ENCODE measurements at places on chromosomes 2 and 18.
A peak's percentile ranks its signal among the peaks of the same experiment; 100 is the strongest.

- DNase-seq: peak; percentile 81
Observed at GRCh38 chr2:68423966-68424650, 43.0 kb downstream of the FBXO48 start.

DNA sequence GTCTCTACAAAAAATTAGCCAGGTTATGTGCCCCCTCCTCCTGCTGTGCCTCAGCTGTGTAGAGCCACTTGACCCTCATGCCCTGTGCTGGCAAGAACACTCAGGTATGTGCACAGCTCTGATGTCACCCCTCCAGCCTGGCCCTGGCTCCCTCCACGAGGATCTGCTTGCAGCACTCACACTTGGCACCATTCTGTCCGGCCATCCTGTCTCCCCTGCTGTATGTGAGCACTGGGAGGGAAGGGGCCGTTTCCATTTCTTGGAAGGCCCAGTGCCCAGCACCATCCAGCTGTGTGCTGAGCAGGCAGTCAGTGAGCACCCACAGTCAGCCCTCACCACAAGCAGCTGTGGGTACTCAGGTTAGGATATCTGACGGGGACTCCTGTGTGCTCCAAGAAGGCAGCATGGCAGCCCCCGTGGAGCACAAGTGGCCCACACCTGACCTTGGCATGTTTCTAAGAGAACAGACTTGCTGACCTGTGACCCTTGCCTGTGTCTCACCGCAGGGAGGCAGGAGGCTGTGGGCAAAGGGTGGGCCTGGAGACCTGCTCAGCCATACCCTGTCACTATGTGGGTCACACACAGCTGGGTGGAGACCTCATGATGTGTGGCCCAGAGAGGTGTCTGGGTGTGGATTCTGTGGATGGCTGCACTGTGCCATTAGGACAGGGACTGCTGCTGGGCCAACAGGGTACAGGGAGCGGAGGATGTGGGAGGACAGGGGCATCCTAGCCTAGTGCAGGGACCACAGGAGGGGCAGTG, 31.5 kb downstream of the USP34 start:
- DNase-seq: no peak

GRCh38 chr2:240369801-240370585, 65.5 kb upstream of the GPC1 start:
- no peak for DNase-seq

DNA sequence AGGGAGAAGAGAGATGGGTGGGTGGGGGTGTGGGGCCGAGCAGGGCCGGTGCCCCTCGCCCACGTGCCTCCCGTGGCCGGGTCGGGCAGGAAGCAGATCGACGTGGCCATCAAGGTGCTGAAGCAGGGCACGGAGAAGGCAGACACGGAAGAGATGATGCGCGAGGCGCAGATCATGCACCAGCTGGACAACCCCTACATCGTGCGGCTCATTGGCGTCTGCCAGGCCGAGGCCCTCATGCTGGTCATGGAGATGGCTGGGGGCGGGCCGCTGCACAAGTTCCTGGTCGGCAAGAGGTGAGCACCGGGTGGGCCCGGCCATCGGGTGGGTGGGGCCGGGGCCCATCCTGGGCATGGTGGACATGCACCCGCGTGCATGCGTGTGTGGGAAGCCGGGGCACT, 21.8 kb downstream of the ZAP70 start:
- no peak for DNase-seq

- DNase-seq: no peak
Observed at GRCh38 chr18:25927830-25928229, 162.6 kb downstream of the SS18 start.

- DNase-seq: no peak
Observed at GRCh38 chr2:96870626-96871255, 861 bp upstream of the SEMA4C start.

GRCh38 chr18:22933966-22934423, 867 bp downstream of the RBBP8 start:
- no peak for DNase-seq

GRCh38 chr2:222413295-222413911, 10.9 kb upstream of the SGPP2 start:
- DNase-seq: no peak

Measured in GM06990 (cell line).